Activated CD8-positive, alpha-beta memory T cell treated with anti-CD3 and anti-CD28 coated beads for 1 hour (primary cell): ENCODE measurements at places on chromosomes 3 and 15.

DNA sequence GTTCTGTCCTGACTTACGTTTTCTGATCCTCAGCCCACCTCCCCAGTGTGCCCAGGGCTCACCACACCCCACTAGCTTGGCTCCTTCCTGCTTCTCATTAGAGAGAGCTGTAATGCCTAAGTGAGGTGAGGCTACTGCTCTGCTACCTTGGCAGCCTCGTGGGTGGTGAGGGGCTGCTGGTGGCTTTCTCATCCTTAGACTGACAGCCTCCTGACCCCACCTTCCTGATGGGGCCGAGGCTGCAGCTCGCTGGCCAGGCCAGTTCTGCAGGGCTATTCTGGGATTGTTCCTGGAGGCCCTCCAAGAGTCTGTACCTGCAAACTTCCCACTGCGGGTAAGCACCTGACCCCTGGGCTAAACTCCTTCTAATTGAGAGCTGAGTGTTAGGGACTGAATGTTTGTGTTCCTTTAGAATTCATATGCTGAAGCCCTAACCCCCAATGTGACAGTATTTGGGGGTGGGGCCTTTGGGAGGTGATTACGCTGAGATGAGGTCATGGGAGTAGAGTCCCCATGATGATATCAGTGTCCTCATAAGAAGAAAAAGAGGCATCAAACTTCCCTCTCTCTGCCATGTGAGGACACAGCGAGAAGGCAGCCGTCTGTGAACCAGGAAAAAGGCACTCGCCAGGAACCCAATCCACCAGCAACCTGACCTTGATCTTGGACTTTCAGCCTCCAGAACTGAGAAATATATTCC is 38.1 kb upstream of the IQSEC1 start:
- DNase-seq, result no peak

DNA sequence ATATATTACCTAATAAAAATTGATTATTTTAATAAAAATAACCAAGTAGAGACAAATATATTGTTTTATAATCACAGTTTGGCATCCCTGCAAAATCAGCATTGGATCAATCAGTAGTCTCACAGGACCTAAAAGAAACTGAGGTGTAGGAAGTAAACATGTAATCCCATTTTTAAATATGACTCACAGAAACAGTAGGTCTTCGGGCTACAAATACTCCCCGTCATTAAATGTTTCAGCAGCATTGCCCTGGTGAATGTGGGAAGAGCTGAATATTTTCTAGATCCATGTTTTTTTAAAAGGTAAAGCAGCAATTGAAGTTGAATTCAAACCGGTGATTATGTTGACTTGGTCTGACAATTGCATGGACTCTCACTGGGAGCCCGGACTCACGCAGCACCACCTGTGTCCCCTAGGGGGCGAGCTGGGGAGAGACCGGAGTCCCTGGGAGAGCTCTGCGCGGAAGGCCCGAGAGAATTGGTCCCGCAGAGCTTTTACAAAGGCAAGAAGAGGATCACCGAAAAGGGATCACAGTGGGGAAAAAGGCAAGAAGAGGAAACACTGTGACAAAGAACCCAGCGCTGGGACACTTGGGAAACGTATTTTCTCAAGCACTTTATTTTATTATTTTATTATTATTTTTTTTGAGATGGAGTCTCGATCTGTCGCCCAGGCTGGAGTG is 17.2 kb upstream of the USP3 start:
- DNase-seq, result peak; percentile 85

DNA sequence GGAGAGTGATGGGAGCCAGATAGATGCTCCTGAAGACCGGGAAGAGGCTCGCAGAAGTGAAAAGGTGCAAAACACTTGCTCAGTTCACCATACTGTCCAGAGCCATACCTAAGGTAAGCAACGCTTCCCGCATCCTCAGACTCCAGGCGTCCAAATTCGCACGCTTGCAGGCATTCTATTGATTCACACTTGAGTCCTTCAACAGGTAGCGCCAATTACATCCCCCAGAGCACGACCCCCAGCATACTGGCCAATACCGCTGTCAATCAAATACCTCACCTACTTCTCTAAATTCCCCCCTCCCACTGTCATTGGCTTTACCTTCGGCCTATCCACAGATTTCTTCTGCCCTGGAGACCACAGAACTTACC is 361 bp upstream of the STXBP5L start:
- no peak for DNase-seq

- DNase-seq, result no peak
Observed at GRCh38 chr15:70954733-70955132, 62.1 kb downstream of the LRRC49 start.

DNA sequence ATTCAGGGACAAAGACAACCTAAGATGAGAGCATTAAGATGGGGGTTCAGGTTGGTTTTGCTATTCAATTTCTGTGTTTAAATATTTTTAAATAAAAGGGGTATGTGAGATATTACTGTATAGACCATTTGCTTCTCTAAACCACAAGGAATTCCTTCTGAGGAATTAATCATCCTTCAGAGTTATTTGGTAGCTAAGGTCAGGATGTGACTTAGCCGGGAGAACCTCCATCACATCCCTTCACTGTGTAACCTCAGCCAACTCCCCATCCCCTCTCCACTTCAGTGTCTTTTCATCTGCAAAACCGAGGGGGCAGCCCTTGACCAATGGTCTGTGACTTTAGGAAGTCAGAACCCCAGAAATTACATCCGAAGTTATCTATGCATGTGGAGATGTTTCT is 48.7 kb upstream of the SKOR1 start:
- DNase-seq, result no peak

DNA sequence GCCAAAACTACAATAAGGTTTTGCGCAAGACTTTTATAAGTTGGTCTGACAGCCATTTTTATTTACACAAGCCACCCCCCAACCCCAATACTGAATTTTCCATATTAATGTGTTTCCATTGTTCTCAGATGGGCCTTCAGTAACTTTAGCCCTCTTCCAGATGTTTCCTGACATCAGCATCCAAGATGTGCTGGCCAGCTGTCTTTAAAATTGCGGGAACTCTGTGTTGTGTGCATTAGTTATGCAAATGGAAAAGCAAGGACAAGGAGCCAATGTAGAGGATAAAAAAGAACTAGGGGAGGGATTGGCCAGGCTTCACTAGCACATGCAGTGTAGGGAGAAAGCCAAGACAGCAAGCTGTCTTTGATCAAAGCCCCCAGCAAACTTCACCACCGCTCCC is 45.4 kb downstream of the COMMD2 start:
- no peak for DNase-seq

GRCh38 chr15:72231833-72232478 is 966 bp upstream of the PKM start:
- DNase-seq, result no peak

DNA sequence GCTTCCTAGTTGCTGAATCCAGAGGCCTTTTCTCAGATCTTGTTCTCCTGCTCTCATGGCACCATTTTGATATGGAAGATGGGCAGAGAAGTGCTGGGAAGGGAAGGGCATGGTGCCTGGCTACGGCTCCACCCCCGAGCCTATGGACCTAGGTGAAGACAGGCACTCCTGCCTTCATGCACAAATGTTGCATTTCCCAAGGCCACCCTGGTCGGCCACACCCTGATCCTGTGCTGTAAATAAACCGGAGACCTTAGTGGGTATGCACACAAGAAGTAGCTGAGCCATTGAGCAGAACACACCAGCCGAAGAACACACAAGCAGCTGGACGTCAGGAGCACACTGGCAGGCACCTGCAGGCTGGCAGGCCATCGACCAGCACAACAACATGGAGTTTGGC is 261.6 kb downstream of the SHQ1 start:
- no peak for DNase-seq

- DNase-seq, result no peak
Observed at GRCh38 chr15:32885713-32886112, 167.9 kb downstream of the GREM1 start.

- no peak for DNase-seq
Observed at GRCh38 chr3:169835533-169835932, 22.8 kb upstream of the LRRC34 start.

- no peak for DNase-seq
Observed at GRCh38 chr15:24916305-24917009, 38.3 kb upstream of the SNRPN start.

DNA sequence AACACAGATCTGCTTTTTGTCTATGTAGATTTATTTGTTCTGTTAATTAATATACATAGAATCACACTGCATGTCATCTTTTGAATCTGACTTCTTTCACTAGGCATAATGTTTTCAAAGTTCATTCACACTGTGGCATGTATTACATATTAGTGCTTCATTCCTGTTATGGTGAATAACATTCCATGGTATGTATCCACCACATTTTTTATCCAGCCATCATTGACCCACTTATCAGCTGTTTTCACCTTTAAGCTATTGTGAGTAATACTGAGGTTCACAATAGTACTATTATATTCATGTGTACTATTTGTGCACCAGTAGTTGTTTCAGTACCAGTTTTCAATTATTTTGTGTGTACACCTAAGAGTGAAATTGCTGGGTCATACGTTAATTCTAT is 230.6 kb upstream of the CNTN3 start:
- DNase-seq, result no peak

- no peak for DNase-seq
Observed at GRCh38 chr3:51445544-51446280, 54.1 kb downstream of the DCAF1 start.

DNA sequence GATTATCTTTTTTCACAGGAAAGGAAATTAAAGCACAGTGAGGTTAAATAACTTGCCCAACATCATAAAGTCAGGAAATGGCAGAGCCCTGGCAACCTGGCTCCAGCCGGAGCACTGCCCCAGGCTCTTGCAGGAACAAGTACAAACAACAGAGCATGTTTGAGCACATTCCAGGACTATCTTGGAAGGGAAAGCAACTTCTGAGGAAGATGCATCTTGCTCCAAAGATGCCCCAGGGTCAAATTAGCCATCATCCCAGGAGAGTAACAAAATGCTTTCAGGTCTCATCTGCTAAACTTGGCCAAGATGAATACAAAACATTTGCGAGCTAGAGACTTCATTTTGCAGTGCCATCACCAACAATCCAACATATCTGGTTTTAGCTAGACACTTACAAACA is 162.4 kb upstream of the LRRN1 start:
- no peak for DNase-seq

DNA sequence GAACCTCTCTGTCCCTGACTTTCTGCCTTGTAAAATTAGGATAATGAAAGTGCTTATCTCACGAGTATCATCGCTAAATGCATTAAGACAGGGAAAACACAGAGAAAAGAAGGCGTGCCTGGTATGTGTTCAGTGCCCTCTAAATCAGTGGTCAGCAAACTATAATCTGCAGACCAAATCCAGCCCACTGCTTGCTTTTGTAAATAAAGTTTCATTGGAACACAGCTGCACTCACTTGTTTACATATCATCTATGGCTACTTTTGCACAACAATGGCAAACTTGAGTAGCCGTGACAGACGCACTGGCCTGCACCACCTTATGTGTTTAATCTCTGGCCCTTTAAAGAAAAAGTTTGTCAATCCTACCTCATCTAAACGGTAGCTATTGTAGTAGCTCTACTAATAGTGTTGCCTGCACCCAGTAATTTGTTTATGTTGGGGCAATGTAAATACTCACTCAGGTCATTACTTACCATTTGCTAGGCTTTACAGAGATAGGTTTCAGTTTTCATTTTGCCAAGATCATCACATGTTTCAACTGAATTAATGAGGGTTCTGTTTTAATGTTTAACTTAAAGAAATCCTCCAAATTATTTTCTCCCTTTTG is 229.4 kb downstream of the FEZF2 start:
- no peak for DNase-seq

DNA sequence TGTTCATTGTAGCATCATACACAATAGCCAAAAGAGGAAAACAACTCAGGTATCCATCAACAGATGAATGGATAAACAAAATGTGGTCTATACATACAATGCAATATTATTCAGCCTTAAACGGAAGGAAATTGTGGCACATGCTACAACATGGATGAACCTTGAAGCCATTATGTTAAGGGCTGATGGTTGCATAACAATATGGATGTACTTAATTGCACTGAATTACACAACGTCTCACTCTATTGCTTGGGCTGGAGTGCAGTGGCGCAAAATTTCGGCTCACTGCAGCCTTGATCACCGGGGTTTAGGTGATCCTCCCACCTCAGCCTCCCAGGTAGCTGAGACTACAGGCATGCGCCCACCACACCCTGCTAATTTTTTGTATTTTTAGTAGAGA is 7.0 kb upstream of the TMEM62 start:
- DNase-seq, result no peak

DNA sequence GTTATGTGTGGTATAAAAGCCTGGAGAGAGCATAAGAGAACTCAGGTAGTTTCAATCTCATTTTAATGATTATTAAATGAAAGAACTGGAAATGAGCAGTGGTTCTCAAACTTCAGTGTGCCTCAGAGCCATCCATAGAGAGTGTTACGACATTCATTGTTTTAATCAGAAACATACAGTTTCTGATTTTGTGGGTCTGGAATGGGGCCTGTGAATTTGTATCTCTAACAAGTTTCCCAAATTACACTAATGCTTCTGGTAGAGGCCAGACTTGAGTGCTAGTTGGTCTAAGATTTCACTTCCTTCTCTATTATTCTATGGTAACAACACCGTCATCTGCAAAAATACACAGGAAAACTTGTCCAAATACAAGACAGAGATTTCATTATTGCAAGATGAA is 292.0 kb upstream of the NECTIN3 start:
- DNase-seq, result no peak

DNA sequence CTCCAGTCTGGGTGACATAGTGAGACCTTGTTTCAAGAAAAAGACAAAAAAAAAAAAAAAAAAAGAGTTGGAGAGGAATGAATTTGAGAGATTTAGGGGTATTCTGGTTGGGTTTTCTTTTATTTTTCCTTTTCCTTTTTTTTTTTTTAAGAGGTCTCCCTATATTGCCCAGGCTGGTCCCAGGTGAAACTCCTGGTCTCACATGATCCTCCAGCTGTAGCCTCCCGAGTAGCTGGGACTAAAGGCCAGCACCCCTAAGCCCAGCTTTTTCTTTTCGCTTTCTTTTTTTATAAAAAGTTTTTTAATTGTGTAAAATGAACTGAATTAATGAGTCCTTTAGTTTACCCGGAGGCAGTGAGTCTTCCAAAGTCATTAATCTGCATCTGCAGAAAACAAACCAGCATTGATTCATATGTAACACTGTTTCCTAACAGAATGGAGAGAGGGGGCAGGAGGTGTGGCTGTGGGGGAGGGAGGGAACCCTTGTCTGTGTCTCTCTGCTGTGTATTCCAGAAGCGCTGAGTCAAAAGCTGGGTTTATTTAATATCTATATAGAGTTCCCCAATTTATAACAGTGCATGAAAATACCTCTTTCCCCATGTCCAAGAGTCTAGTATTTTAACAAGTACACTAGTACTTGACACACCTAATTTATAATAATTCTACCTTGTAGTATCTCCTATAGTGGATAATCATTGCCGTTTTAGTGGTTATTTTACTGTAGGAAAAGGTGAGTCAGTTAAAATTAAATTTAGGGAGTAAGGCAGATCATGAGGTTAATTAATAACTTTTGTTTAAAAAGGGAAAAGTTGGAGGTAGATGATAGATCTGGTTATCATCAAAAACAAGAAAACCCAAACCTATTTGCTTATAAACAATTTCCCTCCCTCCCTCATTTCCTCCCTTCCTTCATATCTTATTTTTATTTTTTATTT is 2.6 kb upstream of the DPPA4 start:
- DNase-seq, result no peak

- DNase-seq, result no peak
Observed at GRCh38 chr3:14120111-14120920, 4.4 kb downstream of the CHCHD4 start.
